ENCODE measurements at places on chromosomes 2 and 18.

DNA sequence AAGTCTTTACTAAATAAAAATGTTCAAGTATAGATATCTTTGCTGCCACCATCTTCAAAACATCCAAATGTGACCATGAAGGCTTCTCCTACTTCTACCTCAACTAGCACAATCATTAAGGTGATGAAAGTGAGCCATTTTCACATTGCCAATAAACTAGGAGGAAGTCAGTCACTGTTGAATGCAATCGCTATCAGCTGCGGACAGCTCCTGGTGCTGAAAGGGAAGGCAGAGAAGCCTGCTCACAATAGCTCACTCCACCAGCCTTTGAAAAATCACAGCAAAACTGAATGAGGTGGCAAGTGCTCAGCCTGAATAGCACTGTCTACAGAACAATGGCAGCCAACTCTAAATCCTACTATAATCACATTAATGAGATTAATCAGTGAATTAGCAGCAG, 2.2 kb downstream of the MYT1L start:
- DNase-seq, result no peak

- DNase-seq, result no peak
These were observed 599.1 kb upstream of the SOX11 start for GRCh38 chr2:5093056-5093455.

DNA sequence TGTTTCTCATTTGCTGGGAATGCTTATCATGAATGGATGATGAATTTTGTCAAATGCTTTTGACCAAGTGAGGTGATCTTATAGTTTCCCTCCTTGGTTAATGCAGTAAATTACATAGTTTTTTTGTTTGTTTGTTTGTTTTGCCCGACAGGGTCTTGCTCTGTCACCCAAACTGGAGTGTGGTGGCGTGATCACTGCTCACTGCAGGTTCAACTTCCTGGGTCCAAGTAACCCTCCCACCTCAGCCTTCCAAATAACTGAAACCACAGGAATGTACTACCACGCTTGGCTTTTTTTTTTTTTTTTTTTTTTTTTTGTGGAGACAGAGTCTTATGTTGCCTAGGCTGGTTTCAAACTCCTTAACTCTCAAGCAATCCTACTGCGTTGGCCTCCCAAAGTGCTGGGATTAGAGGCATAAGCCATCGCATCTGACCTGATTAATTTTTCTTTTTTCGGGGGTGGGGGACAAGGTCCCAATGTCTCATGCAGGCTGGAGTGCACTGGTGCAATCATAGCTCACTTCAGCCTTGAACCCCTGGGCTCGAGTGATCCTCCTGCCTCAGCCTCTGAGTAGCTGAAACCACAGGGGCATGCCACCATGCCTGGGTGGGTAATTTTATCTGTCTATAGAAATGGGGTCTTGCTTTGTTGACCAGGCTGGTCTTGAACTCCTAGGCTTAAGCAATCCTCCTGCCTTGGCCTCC, 48.6 kb downstream of the SMAD2 start:
- DNase-seq, result no peak

GRCh38 chr2:236824836-236825235, 255.2 kb downstream of the ACKR3 start:
- DNase-seq, result no peak

DNA sequence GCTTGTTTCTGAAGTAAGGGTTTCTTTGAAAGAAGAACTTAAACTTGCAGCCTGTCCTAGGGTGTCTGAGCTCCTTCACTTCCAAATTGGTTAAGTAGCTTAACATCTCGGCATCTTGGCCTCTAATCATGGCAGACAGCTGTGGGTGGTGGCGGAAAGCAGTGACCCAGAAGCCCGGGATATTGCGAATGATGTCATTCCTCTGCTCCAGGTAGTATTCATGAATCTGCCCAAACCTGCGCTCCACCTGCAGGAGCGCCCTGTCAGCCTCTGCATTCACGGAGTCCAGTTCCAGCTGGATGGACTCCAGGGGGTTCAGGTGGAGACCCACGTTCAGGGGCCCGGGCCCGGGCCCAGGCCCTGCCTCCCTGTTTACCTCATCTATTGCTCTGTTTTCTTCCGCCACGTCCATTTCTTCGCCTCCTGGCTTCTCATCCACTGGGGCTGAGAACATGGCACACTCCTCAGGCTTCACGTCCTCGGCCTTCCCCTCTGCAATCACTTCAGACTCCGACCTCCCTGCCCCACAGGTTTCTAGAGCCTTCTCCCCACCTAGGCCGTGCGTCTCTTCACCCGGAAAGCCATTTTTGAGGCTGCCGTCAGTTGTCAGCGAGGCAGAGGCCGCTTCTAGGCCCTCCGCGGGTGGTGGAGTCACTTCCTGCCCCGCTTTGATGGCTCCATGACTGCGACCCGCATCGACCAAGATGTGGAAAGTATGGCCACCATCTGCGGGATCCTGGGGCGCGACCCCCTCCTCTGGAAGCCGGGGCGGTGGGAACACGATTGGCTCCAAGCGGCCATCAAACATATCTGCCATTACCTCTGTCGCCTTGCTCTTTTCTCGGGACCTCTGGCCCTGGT, 569 bp downstream of the TSPYL6 start:
- no peak for DNase-seq

DNA sequence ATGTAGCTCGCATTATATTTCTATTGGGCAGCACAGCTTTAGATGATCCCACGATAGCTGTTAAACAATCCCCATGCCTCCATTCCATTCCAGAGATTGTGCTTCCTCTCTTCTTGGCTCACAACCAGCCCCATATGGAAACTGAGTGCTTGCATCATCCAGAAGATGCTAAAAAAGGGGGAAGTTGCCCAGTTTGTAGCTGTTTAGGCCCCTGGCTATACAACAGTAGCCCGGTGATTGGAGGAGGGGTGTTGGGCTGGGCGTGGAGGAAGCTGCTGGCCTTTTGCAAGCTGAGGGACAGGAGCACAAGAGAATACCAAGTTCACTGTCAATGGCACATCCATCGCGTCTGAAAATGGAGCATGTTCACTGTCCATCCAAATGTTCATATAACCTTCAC, 360.2 kb downstream of the ALK start:
- no peak for DNase-seq

- no peak for DNase-seq
These were observed 57.4 kb downstream of the ATIC start for GRCh38 chr2:215369181-215369760.

GRCh38 chr18:8715599-8715998, 10.2 kb downstream of the MTCL1 start:
- no peak for DNase-seq

GRCh38 chr2:24016376-24016761, 6.5 kb downstream of the MFSD2B start:
- no peak for DNase-seq

- no peak for DNase-seq
These were observed 494.8 kb upstream of the RAB12 start for GRCh38 chr18:8114480-8114879.

GRCh38 chr2:122795763-122796162, 1040.3 kb downstream of the TSN start:
- DNase-seq, result no peak

- DNase-seq, result no peak
These were observed 10.7 kb upstream of the TAF1B start for GRCh38 chr2:9832586-9832985.

DNA sequence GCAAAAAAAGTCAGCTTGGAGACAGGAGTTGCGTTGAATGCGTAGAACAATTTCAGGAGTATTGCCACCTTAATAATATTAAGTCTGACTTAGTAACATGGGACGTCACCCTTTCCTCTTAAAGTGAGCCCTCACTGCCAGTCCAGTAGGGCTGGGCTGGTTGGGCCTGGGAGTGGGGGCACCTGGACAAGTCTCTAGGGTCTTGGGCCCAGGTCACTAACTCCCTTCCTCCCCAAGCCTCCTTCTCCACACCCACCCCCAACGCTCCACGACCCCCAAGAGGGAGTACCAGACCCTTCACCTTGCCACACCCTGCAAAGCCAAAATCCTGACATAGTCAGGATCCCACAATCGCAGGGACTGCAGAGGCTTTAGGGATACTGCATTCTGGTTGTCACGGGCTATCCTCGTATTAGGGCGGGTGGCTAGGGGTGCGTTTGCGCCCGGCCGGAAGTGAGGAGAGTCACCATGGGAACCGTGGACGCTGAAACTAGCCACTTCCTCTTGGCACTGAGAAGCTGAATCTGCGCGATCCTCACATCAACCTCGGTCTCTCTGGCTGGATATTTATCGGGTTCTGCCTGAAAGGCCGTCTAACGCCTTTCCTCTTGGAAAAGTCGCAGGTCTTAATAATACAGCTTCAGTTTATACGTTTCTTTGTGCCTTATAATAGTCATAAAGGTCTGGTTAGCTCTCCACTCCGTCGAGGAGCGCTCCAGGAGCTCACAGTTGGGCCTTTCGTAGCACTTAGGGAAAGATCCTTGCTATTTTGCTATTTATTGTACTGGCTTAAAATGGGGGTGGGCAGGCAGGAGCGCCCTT, 10.3 kb upstream of the CXXC1 start:
- peak; percentile 64 for DNase-seq

DNA sequence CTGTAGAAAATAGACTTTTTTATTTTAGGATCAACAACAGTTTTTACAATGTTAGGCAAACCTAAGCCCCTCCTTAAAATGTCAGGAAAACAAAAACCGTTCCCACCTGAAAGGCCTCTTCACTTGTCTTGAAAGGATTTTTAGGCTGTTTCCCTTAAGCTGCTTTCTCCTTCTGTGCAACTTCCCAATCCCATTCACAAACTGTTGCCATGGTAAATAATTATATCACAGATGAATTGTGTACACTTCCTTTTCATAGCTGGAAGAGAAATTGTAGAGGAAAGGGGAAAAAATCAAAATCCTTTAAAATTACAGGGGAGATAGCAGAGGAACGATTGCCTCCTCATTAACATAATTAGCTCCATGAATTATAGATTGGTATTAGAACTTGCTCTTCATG, 1488.0 kb upstream of the CELF4 start:
- no peak for DNase-seq

GRCh38 chr2:138112536-138112935, 148.3 kb downstream of the HNMT start:
- no peak for DNase-seq

GRCh38 chr2:226136739-226137138, 662.9 kb downstream of the IRS1 start:
- no peak for DNase-seq

Data from T-helper 1 cell (primary cell).